ENCODE measurements at places on chromosomes 3 and 15.

- DNase-seq: no peak
Measured at GRCh38 chr3:49313896-49314688, 25.8 kb downstream of the USP4 start.

GRCh38 chr3:189233225-189233858 is 61.6 kb downstream of the TPRG1 start:
- DNase-seq: peak; percentile 31

DNA sequence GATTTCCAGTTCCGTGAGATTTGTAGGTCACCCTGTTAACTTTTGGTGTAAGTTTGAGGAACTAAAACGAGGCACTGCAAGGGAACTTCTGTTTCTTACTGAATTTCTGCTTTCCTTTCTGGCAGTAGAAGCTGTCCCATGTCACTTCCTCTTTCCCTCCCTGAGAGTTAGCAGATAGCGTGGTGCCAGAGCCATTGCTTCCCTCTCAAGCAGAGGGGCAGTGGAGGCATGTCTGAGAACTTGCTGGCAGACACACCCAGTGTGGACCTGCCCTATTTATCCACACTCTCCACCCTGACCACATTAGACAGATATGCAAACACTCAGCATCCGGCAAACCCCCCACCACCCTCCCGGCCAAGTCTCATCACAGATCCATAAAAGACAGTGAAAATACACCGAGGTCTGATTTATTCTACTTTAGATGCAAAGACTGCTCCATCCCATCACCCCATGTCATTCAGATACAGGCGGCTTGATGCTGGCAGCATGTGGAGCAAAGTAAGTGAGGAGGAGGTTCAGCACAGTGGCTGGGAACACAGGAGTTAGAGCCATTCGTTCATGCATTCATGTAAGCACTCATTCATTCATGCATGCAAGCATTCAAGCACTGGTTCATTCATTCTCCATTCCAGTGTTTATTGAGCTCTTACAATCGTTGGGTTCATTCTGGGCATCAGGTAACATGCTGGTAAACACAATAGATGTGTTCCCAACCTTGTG is 324.7 kb downstream of the SHQ1 start:
- peak; percentile 13 for DNase-seq

- no peak for DNase-seq
Measured at GRCh38 chr3:62874711-62875557, at the start of gene CADPS. Gene CADPS, minus strand, starts transcription at chr3:62875416. Its CDS starts 387 bp downstream, at chr3:62875029.

DNA sequence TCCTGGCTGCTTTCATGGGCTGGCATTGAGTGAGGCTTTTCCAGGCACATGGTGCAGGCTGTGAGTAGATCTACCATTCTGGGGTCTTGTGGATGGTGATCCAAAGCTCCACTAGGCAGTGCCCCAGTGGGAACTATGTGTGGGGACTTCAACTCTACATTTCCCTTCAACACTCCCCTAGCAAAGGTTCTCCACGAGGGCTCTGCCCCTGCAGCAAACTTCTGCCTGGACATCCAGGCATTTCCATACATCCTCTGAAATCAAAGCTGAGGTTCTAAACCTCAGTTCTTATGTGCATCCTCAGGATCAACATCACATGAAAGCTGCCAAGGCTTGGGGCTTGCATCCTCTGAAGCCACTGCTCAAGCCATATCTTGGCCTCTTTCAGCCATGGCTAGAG is 282.9 kb upstream of the ZPLD1 start:
- DNase-seq: no peak

DNA sequence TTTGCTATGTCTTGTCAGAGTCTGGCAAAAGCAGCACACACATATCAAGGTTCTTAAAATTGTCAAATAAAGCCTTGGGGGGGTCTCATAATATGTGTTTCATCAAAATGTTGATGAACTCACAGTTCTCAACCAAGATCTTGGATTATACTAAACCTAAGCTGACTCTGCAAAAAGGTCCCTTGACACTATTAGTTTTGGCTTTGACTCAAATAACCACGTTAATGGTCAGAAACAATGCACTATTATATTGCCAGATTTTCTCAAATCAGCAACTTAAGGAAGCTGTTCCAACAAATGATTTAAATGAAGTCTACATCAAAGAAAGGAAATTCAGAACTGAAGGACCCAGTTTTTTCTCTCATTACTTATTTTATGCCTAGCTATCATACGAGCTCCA is 1063.9 kb downstream of the ROBO1 start:
- DNase-seq: no peak

DNA sequence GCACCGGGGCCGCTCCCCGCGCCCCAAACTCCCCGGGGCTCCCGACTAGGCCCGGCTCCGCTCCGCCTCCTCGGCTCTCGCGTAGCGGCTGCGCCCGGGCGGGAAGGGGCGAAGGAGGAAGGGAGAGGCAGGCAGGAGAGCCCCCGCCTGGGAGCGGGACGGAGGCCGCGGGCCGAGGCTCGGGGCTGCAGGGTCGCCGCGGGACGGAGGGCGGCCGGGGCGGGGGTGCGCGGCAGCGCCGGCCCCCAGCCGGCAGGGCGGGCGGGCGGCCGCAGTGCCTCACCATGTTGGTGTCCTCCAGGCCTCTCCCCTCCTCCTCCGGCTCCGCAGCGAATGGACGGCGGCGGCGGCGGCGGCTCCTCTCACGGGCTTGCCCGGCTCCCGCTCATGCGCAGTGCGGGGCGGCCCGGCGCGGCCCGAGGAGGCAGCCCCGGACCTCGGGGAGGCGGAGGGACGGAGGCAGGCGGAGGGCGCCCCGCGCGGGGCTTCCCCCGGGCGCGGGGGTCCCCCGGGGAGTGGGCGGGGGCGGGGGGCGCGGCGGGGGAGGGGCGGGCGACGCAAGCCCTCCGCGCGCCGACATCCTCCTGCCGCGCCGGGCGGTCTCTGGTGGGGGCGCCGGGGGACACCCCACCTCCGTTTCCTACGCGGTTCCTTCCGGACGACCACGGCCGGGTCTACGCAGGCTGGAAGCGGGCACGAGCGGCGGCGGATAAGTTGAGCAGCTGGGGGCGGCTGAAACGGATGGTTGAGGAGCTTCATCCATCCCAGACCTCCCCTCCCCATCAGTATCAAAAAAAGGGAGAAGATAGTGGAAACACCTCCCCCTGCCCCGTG is at the start of gene DCUN1D1:
Gene DCUN1D1, minus strand, starts transcription at position 335 of the 834 bp plus-strand sequence. Its CDS starts 49 bp downstream, at position 286.
- peak; percentile 91 for DNase-seq

GRCh38 chr15:64687688-64688087 is 87.7 kb downstream of the RBPMS2 start:
- no peak for DNase-seq

DNA sequence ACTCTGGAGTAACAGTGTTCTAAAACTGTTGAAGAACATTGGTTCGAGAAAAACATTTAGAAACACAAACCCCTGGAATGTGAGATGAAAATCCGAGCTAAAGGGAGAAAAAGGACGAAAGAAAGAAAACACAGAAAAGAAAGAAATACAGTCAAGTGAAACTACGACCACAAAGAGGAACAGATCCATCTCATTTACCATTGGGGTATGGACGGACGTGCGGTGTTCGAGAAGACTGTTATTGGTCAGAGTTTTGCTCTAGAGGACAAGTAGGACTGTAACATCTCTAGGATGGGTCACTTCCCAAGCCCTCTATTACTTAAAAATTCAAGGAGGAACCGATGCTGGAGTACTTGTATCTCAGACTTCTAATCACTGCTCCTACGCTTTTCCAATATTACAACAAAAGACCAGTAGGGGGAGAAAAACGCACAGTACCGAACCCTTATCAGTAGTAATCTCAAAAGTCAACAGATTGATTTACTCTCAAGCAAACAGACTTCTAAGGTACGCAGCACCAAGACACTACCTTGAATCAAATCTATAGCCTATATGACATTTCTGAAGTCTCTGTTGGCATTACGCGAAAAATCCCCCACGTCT is 1.1 kb upstream of the PIK3CA start:
- peak; percentile 9 for DNase-seq
